ENCODE measurements at places on chromosomes 2 and 18. TPM values are rescaled to one million over a fixed set of nuclear protein-coding genes. Genes with fewer than 3 reads are reported as not detected.

The FKBP1B gene
- total RNA-seq: 2.4 TPM

- no peak for DNase-seq
These were observed 41.2 kb downstream of the CYRIA start for GRCh38 chr2:16624436-16624780.

DNA sequence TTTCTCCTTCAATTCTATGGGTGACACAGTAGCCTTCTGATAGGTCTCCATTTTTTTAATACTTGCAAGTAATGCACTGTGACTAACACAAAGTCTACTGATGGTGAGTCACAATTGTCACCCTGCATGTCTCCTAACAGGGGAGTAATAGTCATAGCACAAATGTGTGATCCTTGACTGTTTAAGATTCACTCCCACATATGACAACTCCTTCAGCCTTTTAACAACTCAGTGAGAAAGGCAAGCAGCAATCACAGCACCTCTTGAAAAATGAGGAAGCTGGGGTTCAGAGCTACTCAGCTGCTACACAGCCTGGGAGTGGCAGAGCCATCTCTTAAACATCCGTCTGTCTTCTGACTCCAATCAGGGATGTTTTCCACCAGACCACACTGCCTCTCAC, 63.8 kb downstream of the EHD3 start:
- DNase-seq: no peak

- DNase-seq: peak; percentile 24
These were observed 182.5 kb downstream of the TNS1 start for GRCh38 chr2:217820091-217820819.

DNA sequence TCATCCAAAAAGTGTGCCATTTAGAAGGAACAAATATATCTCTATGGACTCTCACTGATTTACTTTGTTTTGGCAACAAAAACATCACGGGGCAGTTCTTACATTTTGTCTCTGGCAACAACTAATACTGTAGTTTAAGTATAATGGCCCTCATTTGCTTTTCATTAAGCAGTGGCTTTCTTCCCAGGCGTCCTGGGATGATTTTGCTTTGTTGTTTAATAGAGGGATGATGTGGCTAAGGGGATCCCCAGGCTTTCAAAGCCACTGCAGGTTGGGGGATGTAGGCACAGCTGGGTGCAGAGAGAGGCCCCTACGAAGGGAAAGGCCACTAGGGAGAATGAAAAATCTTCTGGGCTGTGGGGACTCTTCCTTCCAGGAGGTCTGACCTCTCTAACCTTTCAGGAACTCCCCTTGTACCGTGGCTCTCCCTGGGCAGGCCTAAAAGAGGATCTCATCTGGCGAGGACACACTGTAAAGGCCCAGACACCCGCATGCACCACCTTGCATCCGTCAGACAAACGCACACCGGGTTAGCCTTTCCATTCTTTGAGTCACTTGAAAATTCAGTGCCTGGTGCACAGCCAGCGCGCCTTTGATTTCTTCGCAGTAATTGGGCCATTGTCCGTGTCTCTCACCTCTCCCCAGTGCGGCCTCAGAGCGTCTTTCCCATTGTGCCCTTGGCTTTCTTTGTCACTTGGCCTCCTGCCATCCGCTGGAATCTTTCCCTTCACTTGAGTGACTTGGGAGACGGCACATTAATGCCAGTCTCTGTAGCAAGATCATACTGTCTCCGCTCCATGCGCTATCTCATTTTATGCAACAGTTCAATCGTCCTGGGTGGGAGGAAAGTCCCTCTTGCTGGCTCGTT, 40.3 kb upstream of the AFF3 start:
- no peak for DNase-seq

DNA sequence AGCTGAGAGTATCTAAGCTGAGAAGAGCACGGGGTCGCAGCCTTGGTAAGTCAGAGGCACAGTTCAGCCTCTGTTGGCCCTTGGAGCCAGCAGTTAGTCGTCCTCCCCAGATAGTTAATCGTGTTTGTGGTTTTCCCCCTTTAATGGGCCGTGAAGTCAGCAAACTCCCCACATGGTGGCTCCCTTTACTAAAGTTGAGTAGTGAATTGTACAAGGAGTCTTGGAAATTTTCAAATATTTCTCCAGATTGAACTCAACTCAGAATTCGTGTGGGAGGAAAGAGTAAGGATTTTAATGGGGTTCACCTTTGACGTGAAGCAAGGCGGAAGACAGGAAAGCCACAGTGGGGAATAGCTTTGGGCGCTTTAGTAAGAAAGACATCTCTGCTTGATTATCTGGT, 2.4 kb upstream of the ADCYAP1 start:
- no peak for DNase-seq

DNA sequence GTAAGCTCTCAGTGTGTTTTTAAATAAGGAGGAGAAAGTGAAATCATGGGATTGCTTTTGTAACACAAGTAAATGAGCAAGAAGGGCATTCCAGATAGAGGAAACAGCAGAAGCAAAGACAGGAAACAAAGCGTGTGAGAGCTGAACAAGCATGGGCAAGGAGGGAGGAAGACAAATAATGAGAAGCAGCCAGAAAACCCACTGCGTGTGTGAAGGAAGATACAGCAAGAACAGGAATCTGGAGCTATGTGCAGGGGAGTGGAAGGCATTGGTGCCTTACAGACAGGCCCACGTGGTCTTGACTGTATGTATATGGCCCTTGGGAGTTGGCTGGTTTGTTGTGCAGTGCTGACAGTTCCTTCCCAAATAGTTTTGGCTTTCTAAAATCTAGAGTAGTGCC, 88.6 kb downstream of the AAK1 start:
- no peak for DNase-seq

GRCh38 chr2:207612714-207613113, 12.5 kb downstream of the METTL21A start:
- no peak for DNase-seq

GRCh38 chr2:208183526-208183925, 6.3 kb downstream of the C2orf80 start:
- no peak for DNase-seq
